ENCODE measurements at places on chromosomes 13 and 19.

DNA sequence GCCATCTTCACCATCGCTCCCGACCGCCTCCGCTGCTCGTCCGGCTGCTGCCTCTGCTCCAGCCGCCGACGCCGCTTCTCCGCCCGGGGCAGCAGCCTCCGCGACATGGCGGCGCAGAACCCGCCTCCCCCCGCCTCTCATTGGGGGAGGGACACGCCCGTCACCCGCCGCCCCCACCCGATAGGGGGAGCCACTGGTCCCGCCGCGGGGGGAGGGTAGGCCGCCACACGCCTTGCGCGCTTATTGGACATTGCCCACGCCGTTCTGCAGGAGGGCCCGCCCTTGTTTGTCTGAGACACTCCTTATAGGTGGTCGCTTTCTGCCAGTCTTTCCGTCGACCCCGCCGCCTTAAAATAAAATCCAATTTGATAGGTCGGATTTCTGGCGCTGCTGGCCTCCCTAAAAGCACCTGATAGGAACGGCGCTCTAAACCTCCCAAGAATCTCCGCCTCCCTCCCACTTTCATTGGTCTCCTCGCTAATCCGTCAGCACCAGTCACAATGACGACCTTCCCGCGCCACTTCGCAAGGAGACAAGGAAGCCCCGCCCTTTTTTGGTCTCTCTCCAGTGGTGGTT lies at the start of gene HNRNPL:
Gene HNRNPL (minus strand): TSS at position 127 of the 576 bp plus-strand sequence. CDS start 20 bp downstream, at position 107.
- DNase-seq: peak; percentile 100

- DNase-seq: no peak
Observed at GRCh38 chr19:47729799-47730520, 15.4 kb upstream of the NOP53 start.

- no peak for DNase-seq
Observed at GRCh38 chr19:39737891-39738290, at the start of gene CLC. Gene CLC (minus strand): TSS chr19:39738029. CDS start chr19:39737952, 77 bp downstream.

DNA sequence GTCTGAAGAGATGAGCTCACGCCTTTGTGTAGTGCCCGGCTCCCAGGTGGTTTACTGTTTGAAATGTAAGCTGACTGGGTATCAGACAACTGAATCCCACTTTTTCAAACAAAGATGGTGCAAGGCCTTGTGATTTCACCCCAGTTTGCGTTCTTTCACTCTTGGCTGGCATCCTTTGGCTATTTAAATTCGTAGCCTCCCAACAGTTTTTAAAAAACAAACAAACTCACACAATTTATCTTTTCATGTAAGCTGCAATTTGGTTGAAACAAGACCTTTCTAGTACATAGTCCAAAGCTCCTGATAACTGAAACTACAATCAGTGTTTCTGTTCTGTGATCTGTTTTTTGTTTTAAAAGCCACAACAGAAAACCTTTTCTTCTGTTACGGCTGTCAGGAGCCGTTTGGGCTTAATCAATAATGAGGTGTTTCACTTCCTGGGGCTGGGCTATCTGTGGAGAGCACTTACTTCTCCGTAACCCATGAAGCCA lies 65.1 kb upstream of the NPAS1 start:
- peak; percentile 29 for DNase-seq

- DNase-seq: no peak
Observed at GRCh38 chr19:6580313-6580712, 10.6 kb downstream of the CD70 start.

DNA sequence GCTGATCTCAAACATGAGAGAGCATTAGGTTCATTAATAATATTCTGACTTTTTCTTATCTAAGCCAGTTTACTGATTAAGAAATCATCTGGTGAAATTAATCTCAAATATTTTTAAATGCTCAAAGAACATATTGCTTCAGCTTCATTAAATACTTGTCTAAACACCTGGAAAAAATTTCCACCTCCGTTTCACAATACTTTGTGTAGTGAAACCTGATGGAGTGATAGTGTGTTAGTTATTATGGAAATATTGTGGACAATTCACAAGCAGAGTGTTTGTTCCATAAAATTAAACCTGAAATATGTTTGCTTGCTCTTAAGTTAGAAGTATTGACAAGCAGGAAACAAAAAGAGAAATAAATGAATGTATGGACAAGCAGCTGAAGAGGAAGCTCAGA lies 57.3 kb upstream of the RNF113B start:
- DNase-seq: no peak

- DNase-seq: no peak
Observed at GRCh38 chr13:44459674-44460073, 86.0 kb downstream of the SERP2 start.

GRCh38 chr13:43445668-43446067 lies 341.1 kb downstream of the ENOX1 start:
- no peak for DNase-seq

GRCh38 chr13:21625366-21625765 lies 21.4 kb upstream of the MICU2 start:
- DNase-seq: peak; percentile 16

DNA sequence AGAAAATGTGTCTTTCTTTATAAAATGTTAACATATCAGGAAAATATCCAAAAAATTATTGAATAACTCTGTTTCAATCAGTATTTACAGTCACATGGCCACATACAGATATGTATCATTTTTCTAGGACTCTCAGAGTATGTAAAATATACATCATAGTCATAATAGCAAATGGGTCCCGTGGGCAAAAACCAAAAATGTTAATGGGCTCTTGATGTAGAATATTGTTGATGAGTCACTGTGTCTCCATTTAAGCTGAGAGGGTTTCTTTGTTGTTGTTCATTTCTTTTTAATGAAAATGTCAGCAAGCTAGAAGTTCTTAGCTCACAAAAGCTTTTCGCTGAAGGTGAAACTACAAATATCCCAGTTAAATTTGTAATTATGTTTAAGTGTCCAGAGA lies 1713.1 kb upstream of the PCDH20 start:
- DNase-seq: no peak

GRCh38 chr13:42610649-42611048 lies 36.7 kb downstream of the TNFSF11 start:
- no peak for DNase-seq

DNA sequence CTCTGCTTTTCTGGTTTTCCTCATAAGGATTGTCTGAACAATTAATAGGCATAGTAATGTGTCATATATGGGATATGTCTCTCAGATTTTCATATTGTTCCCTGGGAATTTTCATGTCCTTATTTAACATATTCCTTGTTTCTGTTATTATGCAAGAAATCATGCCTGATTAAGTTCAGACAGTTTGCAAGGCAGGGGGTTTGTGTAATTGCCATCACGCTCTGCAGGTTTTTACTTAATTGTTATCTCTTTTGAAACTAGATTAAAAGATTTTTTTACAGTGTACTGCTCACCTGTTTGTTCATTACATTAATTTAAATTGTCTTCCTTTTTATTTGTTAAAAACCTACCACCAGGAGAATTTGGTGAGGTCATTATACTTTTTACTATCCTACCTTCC lies 1253.2 kb upstream of the PRR20A start:
- DNase-seq: no peak

GRCh38 chr19:16017138-16017490 lies 59.2 kb upstream of the TPM4 start:
- no peak for DNase-seq

GRCh38 chr13:44464471-44464870 lies 90.8 kb downstream of the SERP2 start:
- no peak for DNase-seq

- no peak for DNase-seq
Observed at GRCh38 chr13:21015284-21015683, 46.1 kb downstream of the LATS2 start.

DNA sequence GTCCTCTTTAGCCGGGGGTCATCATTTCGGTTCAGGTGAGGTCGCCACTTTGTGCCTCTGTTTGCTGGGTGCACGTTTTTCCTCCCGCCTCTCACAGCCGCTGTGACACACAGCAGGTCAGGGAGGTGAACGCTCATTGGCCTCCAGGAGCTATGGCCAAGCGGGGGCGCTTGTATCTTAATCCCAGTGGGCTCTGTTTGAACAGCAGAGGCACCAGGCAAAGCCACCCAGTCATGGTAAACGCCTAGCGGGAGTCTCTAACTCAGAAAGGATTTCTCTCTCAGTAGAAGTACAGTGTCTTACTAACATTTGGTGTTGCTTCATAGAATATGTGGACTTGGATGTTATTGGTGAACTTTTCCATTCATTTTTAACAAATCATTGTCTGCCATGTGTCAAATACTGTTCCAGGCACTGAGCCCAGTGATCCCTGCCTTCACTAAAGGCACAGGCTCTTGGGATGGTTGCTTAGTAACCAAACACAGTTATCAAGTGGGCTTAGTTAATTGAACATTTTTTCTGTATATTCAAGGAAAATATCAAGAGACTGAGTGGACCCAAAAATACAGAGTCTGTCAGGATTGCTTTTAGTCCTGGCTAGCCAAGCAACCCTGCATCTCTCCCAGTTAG lies 186.7 kb downstream of the STK24 start:
- no peak for DNase-seq

- DNase-seq: no peak
Observed at GRCh38 chr13:69109891-69110525, 997.6 kb upstream of the ATXN8OS start.

- no peak for DNase-seq
Observed at GRCh38 chr13:38042771-38043170, 173.2 kb upstream of the TRPC4 start.

- DNase-seq: no peak
Observed at GRCh38 chr13:30392681-30393045, 29.6 kb upstream of the UBE2L5 start.

GRCh38 chr19:48720251-48720612 lies 707 bp upstream of the MAMSTR start:
- DNase-seq: no peak

- DNase-seq: no peak
Observed at GRCh38 chr13:89936256-89936655, 1411.2 kb upstream of the MIR17HG start.

DNA sequence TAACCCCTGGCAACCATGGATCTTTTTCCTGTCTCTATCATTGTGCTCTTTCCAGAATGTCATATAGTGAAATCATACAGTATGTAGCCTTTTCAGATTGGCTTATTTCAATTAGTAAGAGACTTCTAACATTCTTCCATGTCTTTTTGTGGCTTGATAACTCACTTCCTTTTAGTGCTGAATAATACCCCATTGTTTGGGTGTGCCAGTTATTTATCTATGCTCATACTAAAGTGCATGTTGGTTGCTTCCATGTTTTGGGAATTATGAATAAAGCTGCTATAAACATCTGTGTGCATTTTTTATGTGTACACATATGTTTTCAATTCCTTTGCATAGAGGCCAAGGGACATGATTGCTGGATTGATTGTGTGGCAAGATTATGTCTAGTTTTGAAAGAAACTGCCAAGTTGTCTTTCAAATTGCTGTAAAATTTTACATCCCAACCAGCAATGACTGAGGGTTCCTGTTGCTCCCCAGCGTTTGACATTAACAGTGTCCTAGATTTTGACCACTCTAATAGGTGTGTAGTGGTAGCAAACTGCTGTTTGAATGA lies 358.9 kb downstream of the ITGBL1 start:
- no peak for DNase-seq

GRCh38 chr13:108227651-108228272 lies 9.6 kb downstream of the ABHD13 start:
- peak; percentile 71 for DNase-seq

GRCh38 chr19:41328157-41328841 lies 18.3 kb downstream of the CCDC97 start:
- no peak for DNase-seq

- no peak for DNase-seq
Observed at GRCh38 chr13:30943881-30944280, 11.4 kb downstream of the TEX26 start.

DNA sequence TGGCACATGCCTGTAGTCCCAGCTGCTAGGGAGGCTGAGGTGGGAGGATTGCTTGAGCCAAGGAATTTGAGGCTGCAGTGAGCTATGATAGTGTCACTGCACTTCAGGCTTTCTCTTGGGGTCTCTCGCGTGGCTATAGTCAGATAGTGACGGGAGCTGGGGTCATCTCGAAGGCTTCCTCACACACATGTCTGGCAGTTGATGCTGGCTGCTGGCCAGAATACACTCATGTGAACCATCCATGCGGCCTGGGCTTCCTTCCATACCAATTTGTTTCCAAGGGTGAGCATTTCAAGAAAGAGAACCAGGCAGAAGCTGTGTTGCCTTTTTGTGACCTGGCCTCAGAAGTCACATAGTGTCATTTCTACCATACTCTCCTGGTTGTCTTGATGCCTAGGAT lies 26.4 kb downstream of the LEUTX start:
- no peak for DNase-seq

DNA sequence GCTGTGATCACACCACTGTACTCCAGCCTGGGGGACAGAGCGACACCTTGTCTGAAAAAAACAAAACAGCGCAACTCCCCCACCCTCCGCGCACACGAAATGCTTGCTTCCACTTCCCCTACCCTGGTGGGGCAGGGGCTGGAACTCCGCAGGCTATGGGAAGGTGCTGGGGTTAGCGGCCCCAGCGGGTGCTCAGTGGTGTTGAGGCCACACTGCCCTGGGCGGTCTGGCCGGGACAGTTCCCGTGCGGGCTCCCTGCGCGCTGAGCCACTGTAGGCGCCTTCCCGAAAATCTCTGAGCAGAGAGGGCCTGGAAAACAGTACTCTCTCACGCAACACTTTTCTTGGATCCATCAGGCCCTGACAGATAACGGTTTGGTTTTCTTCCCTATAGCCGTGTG lies 1.1 kb upstream of the WTIP start:
- no peak for DNase-seq

DNA sequence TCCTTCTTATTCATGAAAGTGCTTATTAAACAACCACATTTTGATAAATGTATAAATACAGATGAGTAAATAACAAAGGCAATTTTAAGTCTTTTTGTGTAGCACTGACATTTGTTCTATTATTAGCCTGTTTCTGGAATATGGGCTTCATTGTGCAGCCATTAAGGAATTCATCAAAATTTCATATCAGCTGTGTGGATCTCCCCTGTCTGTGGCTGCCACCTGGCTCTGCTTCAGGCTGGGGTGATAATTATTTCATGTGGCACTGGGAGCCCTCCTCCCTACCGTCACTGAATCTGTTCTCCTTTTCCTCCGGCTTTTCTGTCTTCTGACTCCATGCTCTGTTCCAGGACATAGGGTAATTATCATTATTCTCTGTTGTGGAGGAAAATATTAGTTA lies 57.1 kb downstream of the LMO7 start:
- DNase-seq: no peak

DNA sequence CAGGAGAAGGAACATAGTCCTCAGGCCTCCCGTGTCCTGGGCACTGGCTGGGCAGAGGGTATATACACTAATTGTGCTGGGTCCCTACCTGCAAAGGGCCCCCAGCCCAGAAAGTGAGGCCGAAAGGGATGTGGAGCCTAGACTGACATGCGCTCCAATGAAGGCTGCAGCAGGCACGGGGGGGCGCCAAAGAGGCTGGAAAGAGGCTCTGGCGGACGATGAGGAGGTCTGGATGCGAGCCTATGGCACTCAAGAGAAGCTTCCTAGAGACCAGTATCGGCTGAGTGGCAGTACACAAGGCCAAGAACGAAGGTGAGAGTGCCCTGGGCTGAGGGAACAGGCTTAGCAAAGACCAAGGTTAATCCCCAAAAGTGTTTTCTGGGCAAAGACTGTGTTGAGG lies 16.6 kb downstream of the VRK3 start:
- DNase-seq: no peak

GRCh38 chr13:20713751-20714150 lies 10.3 kb downstream of the IL17D start:
- DNase-seq: no peak

- peak; percentile 46 for DNase-seq
Observed at GRCh38 chr13:53250272-53250875, 221.8 kb downstream of the OLFM4 start.

- DNase-seq: no peak
Observed at GRCh38 chr13:104920091-104920490, 1615.4 kb downstream of the EFNB2 start.
